Endothelial cell (in vitro differentiated cells): ENCODE measurements at places on chromosomes 7 and 10. TPM values are rescaled to one million over a fixed set of nuclear protein-coding genes. Genes with fewer than 3 reads are reported as not detected.

The RAMP3 gene
- total RNA-seq: 0.62 TPM

The ACTL6B gene
- not detected for total RNA-seq

The STEAP4 gene
- 0.54 TPM for total RNA-seq

The ZNF679 gene
- total RNA-seq: not detected

The PRF1 gene
- total RNA-seq: not detected

The LRMDA gene
- total RNA-seq: 19.4 TPM

The MMD2 gene
- total RNA-seq: not detected

- H3K36me3 ChIP-seq: peaks cover 5% of the 10 kb centered on the region
- H3K4me3 ChIP-seq: no peak overlapping the region
- H3K4me1 ChIP-seq: peaks cover 20% of the 10 kb centered on the region
- H3K27ac ChIP-seq: no peak overlapping the region
- H3K27me3 ChIP-seq: peaks cover 17% of the 10 kb centered on the region
Measured at GRCh38 chr10:103555712-103556111, 62.2 kb downstream of the NEURL1 start.

DNA sequence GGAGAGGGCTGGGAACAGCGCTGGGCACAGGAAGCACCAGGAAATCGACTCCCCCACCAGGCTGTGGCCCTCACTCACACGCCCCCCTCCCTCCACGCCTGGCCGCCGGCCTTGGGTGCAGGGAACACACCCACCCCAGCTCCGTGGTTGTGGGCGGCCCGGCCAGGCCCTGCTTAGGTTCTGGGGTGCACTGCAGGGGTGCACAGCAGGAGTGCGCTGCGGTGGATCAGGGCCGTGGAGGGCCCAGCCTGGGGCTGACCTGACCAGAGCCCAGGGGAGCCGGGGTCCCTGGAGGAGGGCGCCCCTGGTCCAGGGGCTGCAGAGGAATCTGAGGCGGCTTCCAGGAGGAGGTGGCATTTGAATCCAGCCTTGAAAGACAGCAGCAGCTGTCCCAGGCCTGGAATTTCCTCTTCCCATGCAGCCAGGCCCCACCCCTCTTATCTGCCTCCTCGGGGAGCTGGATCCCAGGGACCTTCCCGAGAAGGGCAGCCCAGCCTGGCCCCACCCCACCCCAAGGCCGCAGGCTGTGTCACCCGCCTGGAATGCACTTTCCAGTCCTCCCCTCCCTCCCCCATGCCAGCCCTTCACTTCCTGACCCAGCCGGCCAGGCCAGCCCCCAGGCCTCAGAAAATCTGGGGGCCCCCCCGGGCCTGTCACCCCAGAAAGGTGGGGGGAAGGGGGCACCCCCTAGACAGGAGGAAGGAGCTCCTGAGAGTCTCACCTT is 18.4 kb upstream of the PDGFA start:
- peaks cover 8% of the 10 kb centered on the region for H3K27me3 ChIP-seq
- H3K36me3 ChIP-seq: no peaks in the 10 kb centered on the region
- H3K4me1 ChIP-seq: no peaks in the 10 kb centered on the region
- H3K4me3 ChIP-seq: no peak overlapping the region
- DNase-seq: no peak

DNA sequence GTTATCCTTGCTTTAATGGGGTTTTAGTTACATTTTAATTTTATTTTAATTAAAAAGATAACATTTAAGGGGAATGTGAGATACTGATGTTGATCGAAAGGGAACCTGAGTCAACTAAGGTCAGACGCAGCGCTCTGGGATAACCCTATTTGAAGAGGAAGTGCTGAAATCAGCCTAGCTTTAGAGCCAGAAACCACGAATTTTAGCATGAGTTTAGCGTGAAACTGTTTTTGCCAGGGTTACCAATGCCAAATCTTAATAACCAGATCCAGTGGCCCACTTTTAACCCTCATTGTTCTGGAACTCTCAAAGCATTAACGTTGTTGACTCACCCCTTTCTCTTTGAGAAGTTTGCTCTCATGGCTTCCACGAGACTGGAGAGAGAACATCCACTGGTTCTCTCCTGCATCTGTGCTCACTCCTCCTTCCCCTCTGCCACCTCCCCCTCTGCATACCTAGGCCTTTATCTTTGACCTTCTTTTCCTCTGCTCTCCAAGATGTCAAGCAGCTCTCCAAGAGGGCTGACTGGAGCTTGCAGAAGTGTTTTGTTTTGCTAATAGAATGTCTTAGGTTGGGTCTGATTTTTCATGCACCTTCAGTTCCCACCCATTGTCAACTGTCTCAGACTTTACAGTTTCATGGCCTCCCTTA is 198.3 kb upstream of the CELF2 start:
- H3K4me3 ChIP-seq: no peak overlapping the region
- no peaks in the 10 kb centered on the region for H3K36me3 ChIP-seq
- no peaks in the 10 kb centered on the region for H3K27me3 ChIP-seq
- H3K4me1 ChIP-seq: no peaks in the 10 kb centered on the region
- H3K27ac ChIP-seq: no peak overlapping the region
- no peak for DNase-seq

DNA sequence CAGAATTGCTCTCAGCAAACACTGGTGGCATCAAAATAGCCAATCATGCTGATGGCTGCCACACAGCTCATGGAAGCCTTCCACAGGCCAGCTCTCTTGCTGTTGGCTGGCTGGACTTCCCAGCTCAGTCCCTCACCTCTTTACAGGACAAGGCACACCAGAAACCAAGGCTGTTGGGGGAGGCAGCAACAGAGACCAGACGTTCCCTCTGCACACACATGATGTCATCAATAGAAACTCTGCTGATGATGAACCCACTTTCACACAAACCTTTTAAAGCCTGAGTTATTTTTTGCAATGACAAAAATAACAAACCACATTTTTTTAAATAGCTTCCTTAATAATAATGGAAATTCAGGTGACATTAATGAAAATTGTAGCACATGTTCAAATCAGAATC is 300.9 kb upstream of the C7orf33 start:
- H3K36me3 ChIP-seq: no peaks in the 10 kb centered on the region
- H3K27ac ChIP-seq: no peak overlapping the region
- DNase-seq: no peak
- no peaks in the 10 kb centered on the region for H3K27me3 ChIP-seq
- no peak overlapping the region for H3K4me3 ChIP-seq
- H3K4me1 ChIP-seq: no peaks in the 10 kb centered on the region

GRCh38 chr10:7492660-7493046 is 81.8 kb upstream of the SFMBT2 start:
- no peak overlapping the region for H3K4me3 ChIP-seq

DNA sequence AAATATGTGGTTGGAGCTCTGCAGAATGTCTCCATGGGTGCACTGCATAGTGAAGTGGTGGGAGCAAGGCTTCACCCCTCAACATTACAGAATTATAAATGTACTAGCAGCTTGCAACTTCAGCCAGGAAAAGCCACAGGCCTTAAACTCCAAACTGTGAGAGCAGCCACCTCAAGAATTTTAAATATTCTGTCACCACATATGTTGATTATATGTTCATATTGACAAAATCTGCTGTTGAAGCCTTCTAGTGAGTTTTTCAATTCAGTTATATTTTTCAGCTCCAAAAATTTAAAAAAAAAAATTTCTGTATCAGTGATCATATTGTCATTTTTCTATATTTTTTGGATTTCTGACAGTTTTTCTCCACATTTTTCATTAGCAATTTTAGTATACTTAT is 30.9 kb upstream of the AKR1C2 start:
- H3K4me3 ChIP-seq: no peak overlapping the region
- no peaks in the 10 kb centered on the region for H3K36me3 ChIP-seq
- no peak for DNase-seq
- no peaks in the 10 kb centered on the region for H3K27me3 ChIP-seq
- H3K4me1 ChIP-seq: no peaks in the 10 kb centered on the region

GRCh38 chr10:15120523-15120922 is 23.4 kb downstream of the RPP38 start:
- no peak overlapping the region for H3K27ac ChIP-seq
- no peaks in the 10 kb centered on the region for H3K27me3 ChIP-seq
- no peak overlapping the region for H3K4me3 ChIP-seq
- peaks cover 7% of the 10 kb centered on the region for H3K36me3 ChIP-seq
- no peak for DNase-seq

DNA sequence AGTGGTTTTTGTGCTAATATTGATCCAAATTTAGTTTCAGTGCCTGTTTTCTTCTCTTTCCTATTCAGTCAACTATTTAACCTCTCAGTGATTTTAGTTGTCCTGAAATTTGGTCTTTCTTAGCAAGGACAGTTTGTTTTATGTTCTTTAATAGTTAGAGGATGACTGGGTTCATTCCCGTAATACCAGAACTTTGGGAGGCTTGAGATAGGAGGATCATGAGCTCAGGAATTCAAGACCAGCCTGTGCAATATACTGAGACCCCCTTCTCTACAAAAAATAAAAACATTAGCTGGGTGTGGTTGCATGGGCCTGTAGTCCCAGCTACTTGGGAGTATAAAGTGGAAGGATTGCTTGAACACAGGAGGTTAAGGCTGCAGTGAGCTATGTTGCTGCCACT is 148.3 kb downstream of the EXOC4 start:
- no peak overlapping the region for H3K27ac ChIP-seq
- no peak for DNase-seq
- H3K4me1 ChIP-seq: no peaks in the 10 kb centered on the region
- no peaks in the 10 kb centered on the region for H3K27me3 ChIP-seq
- no peak overlapping the region for H3K4me3 ChIP-seq
